ENCODE measurements at places on chromosomes 13 and 19.

DNA sequence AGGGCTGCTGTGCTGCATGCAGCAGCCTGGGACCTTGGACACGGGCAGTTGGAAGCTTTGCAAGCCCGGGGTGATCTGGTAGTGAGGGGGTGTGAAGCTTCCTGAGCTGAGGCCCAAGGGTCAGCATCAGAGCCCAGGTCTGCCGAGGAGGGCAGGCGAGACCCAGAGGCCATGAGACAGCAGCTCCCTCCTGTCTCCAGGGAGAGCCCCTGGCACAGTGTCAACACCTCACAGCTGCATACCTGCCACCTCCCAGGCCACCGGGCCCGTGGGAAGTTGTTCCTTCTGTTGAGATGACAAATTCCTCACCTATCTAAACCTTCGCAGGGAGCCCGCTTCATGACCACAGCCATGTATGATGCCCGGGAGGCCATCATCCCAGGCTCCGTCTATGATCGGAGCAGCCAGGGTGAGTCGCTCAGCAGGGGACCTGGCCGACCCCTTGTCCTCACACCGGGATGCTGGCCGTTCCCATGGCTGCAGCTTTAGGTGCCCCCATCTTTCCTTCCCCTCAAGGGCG is 32.1 kb downstream of the CERS1 start:
- no peak for DNase-seq

GRCh38 chr19:10762656-10763055 is 44.8 kb downstream of the DNM2 start:
- DNase-seq = no peak

DNA sequence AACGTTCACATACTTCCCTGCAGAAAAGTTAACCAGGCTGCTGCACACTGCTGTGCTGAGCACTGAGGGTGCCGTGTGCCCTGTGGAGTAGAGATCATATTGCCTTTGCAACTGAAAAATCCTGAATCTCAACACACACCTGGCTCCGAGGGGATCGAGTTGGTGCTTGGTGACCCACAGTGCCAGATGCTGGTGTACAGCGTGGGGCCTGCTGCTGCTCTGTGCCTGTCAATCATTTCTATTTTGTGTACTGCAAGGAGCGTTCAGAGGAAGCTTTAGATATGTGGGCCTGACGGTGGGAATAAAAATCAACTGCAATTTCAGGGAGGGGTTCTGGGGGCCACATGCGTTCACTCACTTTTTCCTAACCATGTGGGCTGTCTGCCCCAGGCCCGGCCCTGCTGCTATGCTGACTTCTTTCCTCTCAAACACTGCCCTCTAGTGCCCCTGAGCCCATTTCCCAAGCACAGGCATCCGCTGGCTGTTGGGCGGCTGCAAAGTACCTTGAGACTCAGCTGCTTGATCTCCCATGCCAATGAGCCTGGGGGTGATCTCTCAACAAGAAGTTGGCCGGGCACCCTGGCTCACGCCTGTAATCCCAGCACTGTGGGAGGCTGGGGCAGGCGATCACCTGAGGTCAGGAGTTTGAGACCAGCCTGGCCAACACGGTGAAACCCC is 9.7 kb upstream of the LENG8 start:
- DNase-seq = peak; percentile 78

- DNase-seq = peak; percentile 94
Observed at GRCh38 chr19:861756-862580, 2.5 kb downstream of the CFD start.

DNA sequence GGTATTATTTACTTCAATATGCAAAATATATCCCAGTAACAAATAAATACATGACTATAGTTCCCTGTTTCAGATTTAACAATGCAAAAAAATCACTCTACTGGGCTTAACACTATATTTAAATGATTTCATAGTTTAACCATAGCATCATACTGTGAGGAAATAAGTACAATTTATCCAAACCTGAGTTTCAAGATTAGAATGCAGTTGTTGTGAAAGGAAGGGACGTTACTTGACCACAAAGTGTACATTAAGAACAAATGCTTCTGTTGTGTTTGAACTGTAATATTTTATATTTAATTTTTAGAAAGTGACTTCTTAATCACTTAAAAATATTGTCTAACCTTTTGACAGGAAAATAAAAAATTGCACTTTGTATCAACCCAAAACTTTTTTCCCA is 1747.9 kb upstream of the SPRY2 start:
- no peak for DNase-seq

DNA sequence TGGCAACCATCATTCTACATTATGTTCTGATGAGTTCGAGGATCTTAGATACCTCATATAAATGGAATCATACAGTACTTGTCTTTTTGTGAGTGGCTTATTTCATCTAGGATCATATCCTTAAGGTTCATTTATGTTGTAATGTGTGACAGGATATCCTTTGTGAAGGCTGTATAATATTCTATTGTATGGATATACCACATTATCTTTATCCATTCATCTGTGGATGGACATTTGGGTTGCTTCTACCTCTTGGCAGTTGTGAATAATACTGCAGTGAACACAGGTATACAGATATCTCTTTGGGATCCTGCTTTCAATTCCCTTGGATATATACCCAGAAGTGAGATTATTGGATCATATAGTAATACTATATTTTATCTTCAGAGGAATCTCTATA is 33.2 kb upstream of the RFC3 start:
- DNase-seq = no peak

- peak; percentile 81 for DNase-seq
Observed at GRCh38 chr19:18611327-18612050, 1.2 kb upstream of the TMEM59L start.

GRCh38 chr19:6887316-6887715 is at the start of gene ADGRE1:
TSS of gene ADGRE1 (plus strand) at chr19:6887579. CDS start at chr19:6887609, 30 bp downstream.
- no peak for DNase-seq

DNA sequence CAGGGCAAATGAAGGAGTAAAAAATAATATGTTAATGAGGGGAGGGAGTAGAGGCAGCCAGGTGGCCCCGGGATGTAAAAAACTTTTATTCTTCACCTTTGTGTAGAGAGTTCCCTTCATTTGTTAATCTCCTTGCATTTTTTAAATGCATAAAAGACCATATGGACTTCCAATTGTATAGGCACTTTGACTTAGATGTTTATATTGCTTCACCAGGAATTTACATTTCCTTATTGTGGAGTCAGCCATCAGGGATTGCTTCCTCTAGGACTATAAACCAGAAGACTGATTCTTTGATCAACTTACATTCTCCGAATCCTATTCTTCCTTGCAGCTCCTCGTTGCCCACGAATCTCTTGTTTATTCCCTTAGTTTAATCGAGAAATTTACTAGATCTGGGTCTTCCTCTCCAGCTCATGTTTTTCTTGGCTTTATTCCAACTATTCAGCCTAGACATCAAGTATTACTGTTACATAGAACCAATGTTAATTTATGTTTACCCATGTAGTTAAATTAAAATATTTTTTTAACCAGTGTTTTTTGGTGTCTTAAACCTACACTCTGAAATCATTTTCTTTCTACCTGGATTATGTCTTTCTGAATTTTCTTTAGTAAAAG is 1187.0 kb upstream of the SLC10A2 start:
- DNase-seq = no peak

DNA sequence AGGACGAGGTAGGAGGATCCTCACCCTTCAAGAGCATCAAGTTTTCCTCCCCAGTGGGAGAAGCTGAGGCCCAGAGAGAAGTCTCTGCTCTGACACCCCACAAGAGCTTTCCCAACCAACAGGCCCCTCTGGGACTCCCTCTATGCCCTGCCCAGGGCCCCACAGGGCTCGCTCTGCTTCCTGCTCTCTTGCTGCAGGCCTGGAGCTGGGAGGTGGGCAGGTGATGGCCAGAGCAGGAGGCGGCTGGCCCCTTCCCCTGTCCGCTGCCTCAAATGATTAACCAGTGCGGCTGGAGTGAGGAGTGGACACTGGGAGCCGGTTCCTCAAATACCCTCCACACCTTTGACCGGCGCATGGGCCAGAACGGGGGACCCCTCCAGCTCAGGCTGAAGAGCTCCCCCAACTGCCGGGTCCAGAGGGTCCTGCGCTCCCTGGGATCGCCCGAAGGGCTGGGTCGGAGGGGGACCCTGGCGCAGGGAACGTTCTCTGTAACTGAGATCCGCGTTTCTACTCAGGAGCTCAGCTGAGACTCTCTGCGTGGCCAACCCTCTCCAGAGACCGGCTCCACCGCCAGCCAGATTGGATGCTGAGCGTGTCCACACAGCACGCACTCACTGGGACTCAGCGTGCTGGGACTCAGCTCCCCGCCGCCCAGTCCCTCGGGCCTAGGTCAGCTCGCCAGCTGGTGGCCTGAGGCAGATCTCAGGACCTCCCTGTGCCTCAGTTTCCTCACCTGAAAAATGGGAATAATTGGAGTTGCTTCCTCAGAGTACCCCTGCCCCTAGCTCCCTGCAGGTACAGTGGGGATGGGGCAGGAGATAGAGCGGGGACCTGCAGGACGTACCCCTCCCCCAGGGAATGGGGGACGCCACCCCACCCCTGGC is 6.7 kb upstream of the ONECUT3 start:
- DNase-seq = no peak

DNA sequence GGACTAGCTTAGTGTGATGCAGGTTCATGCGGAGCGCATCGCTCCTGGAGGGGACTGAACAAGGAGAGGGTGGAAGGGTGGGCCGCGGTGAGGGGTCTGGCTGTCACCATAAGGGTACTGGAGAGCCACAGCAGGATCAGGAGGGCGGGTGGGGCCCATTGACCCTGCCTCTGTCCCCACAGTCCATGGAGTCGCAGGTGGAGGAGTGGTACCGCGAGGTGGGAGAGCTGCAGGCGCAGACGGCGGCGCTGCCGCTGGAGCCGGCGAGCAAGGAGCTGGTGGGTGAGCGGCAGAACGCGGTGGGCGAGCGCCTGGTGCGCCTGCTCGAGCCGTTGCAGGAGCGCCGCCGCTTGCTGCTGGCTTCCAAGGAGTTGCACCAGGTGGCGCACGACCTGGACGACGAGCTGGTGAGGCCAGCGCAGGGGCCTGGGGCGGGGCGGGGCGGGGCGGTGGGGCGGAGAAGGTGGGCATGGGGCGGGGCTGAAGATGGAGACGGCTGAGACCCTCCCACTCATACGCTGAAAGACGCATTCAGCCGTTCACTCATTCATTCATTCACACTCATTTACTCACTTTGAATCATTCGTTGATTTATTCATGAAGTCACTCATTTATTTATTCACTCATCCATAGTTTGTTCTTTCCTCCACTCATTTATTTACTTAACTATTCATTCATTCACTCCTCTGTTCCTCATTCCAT is 27.5 kb upstream of the SHKBP1 start:
- peak; percentile 91 for DNase-seq

DNA sequence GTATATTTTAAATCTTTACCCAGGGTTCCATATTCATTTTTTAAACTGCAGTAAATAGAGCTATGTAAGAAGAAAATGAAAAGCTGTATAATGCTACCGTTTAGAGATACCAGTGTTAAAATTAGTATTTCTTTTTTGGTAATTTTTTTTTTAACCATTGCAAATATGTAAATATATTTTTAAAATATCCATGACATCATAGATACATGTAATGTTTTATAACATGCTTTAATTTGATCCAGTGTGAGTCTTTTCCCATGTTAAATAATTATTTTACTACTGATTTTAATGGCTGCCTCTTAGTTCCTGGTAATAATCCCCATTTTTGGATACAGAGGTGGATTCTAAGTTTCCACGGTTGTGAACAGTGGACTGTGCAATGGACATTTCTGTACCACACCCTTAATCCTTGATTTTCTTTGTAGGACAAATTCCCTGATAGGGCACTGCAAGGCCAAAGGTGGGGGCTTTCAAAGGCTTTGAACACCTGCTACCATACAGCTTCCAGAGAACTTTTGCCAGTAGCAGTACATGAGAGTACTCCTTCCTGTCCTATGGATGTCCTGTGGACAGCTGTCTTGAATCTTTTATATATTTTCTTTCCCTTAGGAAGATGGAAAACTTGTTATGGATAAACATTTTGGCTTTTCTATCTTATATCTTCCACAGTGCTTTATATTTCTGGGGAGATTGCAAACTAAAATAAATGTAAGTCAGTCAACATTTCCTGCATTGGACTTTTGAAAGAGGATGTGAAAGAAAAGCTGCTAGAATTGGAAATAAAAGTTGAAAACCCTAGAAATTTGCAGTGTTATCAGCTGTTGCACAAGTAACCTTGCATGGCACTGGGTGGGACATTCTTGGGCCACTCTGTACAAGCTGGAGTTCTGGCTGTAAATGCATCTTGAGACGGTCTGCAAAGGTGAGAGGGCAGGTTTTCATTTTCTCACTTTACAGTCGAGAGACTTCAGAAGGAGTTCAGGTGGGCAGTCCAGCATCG is 46.8 kb downstream of the ARHGEF7 start:
- no peak for DNase-seq

GRCh38 chr13:49858178-49858856 is 65.8 kb upstream of the KPNA3 start:
- no peak for DNase-seq

DNA sequence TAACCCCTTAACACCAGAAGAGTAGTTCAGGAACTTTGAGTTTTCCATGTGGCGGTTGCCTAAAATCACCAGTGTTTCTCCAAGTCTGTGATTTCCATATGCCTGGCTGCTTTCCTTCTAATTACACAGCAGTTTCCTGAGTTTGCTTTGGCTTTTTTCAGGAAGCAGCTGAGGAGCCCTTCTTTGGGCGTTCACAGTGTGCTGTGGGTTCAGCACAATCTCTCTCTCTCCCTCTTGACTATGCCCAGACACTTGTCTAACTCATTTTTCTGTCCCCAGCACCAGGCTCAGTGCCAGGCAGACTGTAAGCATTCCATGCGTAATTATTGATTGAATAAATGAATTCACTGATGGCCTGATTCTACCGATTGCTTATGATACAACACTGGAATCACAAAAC is 19.7 kb downstream of the SCEL start:
- DNase-seq = no peak

- no peak for DNase-seq
Observed at GRCh38 chr19:14487370-14488125, 8.4 kb downstream of the GIPC1 start.

GRCh38 chr19:28977826-28978225 is 235.1 kb downstream of the UQCRFS1 start:
- peak; percentile 62 for DNase-seq

DNA sequence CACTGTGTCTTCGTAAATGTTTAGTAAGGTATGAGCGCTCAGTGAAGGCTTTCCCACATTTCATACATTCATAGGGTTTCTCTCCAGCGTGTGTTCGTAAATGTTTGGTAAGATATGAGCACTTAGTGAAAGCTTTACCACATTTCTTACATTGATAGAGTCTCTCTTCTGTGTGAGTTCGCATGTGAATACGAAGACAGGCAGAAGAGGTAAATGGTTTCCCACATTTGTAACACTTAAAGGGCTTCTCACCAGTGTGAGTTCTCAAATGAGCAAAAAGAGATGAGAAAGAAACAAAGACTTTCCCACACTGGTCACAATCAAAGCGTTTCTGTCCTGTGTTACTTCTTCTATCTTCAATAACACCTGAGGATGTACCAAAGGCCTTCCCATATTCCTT is 31.3 kb downstream of the ZNF560 start:
- no peak for DNase-seq

DNA sequence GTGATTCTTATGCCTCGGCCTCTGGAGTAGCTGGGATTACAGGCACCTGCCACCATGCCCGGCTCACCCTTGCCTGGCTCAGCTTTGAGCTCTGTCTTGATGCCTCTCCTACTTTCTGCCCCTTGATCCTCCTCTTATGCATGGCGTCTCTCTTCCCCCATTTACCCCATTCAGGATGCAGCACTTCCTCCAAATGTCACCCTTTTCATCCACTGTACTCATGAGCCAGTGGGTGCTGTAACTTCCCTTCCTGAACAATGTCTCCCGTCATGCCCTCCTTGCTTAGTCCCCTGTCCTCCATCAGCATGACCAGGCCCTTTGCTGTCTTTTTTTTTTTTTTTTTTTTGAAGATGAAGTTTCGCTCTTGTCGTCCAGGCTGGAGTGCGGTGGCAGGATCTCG is 3.4 kb upstream of the SIGLEC9 start:
- DNase-seq = no peak
